ENCODE measurements at places on chromosomes 12 and 14.

- no peak for DNase-seq
These were observed 87.1 kb downstream of the PRKCH start for GRCh38 chr14:61408498-61408897.

GRCh38 chr12:54404061-54405004, 14.7 kb downstream of the ITGA5 start:
- no peak for DNase-seq

- no peak for DNase-seq
These were observed 20.4 kb downstream of the ABHD12B start for GRCh38 chr14:50892255-50892654.

DNA sequence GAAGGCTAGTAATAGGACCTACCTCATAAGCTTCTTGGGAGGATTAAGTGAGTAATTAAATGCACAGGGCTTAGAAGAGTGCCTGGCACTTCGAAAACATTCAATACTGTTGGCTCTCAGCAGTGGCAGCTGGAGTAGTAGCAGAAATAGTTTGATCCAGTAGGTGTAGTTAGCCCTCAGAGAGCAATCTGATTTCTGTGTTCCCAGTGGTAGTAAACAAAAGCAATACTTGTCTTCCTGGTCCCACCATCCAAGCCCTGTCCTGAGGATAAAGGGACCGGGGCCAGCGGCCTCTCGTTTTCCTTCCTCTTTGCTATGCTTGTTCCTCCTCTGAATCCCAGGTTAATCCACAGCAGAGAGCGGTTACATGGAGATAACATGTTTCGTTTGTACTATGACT, 131.6 kb downstream of the SAMD4A start:
- DNase-seq, result no peak

GRCh38 chr14:85112762-85113161, 417.2 kb upstream of the FLRT2 start:
- no peak for DNase-seq

GRCh38 chr14:91406982-91407381, 10.6 kb downstream of the CCDC88C start:
- no peak for DNase-seq

DNA sequence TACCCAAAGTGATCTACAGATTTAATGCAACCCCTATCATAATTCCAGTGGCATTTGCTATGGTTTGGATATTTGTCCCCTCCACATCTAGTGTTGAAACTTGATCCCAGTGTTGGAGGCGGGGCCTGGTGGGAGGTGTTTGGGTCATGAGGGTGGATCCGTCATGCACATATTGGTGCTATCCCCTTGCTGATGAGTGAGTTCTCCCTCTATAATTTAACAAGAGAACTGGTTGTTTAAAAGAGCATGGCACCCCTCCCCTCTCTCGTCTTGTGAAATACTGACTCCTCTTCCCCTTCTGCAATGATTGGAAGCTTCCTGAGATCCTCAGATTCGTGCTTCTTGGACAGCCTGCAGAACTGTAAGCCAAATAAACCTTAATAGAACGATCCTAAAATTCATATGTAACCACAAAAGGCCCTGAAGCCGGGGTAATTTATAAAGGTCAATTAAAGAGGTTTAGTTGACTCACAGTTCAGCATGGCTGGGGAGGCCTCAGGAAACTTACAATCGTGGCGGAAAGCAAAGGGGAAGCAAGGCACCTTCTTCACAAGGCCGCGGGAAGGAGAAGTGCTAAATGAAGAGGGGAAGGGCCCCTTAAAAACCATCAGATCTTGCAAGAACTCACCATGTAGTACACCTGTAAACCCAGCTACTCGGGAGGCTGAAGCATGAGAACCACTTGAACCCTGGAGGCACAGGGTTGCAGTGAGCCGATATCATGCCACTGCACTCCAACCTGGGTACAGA, 41.2 kb downstream of the SLC39A9 start:
- no peak for DNase-seq

GRCh38 chr14:72347118-72347517, 414.9 kb downstream of the RGS6 start:
- no peak for DNase-seq

- no peak for DNase-seq
These were observed 30.1 kb downstream of the NRDE2 start for GRCh38 chr14:90301668-90302090.

DNA sequence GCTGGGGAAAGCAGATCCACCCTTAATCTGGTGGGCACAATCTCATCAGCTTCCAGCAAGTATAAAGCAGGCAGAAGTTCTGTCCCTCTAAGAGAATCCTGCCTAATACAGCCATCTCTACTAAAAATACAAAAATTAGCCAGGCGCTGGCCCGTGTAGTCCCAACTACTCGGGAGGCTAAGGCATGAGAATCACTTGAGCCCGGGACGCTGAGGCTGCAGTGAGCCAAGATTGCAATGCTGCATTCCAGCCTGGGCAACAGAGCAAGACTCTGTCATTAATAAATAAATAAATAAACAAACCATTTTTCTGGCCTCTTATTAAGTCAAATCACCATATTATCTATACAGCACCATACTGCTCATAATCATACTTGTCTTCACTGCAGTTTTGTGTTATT, 111.2 kb downstream of the MED13L start:
- DNase-seq, result no peak

DNA sequence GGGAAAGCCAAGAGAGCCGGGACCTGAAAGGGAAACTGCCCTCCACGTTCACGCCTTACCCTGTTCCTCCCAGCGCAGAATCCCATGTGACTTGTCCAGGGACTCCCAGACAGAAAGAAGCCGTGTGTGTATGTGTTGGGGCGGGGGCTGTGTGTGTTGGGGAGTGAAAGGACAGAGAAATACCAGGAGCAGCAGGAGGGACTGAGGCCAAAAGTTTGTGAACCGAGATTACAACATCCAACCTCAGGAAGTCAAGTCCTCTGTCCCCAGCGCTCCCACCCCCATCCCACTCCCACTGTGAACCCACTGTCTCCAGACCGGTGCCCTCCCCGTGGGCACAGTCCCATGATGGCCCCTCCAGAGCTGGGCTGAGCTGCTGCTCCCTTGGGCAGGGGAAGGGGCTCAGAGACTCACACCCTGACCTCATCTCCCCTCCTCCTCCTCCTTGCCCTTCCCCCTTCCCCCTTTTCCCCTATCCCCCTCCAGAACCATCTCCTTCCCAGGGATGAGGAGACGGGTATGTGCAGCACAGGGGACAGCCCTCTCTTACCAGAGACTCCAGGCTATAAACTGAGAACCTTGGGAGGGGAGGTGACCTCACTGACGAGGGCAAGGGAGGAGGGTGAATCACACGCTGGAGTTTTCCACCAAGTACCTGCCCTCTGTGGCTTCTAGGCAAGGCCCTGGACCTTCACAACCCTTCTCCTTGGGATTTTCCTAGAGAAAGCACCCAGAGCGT, at the start of gene SLC6A12:
TSS of gene SLC6A12 (minus strand) at position 155 of the 739 bp plus-strand sequence. CDS start 4,171 bp downstream, outside the sequence.
- no peak for DNase-seq

DNA sequence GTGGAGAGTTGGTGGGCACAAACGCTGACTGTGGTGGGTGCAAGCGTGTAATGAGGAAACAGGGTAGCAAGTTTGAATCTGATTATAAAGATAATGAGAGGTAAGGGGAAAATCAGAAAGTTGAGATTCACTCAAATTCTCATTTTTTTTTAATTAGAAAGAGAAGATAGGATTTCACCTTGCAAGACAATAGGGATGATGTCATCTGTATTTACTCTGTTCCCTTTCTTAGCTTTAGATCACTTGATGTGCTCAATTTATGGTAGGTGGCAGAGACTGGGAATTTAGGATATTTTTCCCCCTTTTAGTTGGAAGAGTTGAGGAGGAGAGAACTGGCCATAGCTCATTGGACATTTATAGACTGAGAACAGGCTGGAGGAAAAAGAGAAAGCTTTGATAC, 363.6 kb downstream of the AEBP2 start:
- no peak for DNase-seq

- DNase-seq, result no peak
These were observed 873 bp downstream of the PLXNC1 start for GRCh38 chr12:94149119-94149780.

DNA sequence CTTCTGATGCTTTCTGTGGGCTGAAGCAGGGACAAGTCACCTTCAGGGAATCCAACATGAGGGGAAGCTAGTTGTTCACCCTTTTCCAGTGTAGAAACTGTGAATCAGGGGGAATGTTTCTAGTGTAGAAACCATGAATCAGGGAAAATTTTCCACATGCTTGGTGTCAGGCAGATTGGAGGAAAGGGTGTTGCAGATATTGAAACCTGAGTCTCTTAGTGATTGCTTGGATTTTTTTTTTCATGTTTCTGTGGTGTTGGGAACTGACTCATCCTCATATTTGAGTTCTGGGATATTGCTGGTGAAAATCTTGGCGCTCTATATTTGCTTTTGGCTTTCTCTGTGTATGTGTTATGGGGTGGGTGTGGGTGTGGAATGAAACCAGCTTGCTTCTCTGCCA, 144.5 kb upstream of the FBXO33 start:
- DNase-seq, result no peak

DNA sequence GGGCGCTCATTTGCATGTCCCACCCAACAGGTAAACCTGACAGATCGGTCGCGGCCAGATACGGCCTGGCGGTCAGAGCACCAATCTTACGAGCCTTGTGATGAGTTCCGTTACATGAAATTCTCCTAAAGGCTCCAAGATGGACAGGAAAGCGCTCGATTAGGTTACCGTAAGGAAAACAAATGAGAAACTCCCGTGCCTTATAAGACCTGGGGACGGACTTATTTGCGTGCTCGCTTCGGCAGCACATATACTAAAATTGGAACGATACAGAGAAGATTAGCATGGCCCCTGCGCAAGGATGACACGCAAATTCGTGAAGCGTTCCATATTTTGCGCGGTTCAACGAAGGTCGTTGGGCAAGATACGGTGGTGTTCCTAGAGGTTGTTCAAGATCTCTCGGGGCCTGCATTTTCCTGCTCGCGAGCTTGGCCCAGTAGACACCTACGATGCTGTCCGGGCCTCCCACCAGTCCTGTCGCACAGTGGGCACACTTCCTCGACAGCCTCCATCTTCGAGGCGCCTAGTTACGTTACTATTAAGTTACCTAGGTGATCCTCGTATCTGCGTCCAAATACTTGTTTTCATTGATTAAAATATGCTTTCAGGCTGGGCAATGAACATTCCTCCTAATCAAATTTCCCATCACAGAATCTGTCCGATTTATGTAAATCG, at the start of gene RNU6-7:
TSS of gene RNU6-7 (plus strand) at position 230 of the 675 bp plus-strand sequence.
- peak; percentile 22 for DNase-seq

- DNase-seq, result no peak
These were observed 3.5 kb upstream of the FAR2 start for GRCh38 chr12:29145372-29146170.

DNA sequence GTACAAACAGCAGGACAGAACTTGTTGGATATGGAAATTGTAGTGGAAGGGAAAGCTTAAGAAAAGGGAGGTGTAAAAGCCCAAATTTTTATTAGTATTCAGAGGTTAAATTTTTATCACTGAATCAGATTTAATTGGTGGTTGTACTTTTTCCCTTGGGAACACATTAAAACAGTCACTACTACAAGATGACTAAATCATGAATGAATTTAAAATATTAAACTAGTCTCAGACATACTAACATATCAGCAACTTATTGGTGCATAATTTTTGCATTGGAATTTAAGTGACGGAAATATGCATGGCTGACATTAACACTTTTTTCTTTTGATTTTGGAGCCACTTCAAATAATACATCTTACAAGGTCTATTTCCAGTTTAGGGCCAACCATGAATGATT, 27.6 kb downstream of the SAMD4A start:
- no peak for DNase-seq

DNA sequence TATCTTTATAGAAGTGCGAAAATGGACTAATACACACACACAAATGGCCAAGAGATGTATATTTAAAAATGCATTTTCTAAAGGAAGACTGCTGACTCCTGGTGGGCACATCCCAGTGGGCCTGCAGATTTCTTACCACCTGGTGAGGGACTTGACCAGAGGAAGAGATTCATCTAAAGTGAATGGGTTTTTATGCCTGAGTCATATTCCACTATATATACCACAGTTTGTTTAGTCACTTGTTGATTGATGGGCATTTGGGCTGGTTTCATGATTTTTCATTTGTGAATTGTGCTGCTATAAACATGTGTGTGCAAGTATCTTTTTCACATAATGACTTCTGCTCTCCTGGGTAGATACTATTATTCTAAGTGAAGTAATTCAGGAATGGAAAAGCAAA, 277.3 kb downstream of the SLC16A7 start:
- no peak for DNase-seq

GRCh38 chr12:117450209-117450608, 88.8 kb upstream of the NOS1 start:
- DNase-seq, result no peak

GRCh38 chr12:3614806-3615466, 123.9 kb downstream of the PRMT8 start:
- no peak for DNase-seq

DNA sequence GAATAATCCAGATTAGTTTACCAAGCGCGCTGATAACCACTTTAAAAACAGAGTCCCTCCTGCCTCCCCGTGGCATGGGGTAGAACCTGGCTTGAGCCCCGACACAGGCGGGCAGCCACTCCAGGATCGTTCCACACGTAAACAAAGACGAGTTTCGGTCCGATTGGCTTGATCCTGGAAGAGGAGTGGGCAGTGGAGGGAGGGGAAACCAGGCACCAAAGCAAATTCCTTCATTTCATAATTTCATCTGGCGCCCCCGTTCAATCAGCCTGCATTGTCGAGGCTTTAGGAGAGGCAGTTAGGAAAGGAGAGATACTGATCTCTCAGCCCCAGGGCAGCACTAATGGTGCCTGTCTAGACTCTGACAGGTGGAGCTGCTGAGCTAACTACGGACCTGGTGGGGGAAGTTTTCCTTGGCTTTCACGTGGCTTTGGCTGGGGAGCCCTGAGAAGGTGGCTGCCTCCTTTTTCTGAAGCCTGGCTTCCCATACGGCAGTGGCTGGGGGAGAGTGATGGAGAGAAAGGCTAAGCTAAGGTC, 751 bp upstream of the GPRC5A start:
- peak; percentile 78 for DNase-seq

- DNase-seq, result peak; percentile 31
These were observed 46.1 kb upstream of the OTOGL start for GRCh38 chr12:80053051-80053790.

DNA sequence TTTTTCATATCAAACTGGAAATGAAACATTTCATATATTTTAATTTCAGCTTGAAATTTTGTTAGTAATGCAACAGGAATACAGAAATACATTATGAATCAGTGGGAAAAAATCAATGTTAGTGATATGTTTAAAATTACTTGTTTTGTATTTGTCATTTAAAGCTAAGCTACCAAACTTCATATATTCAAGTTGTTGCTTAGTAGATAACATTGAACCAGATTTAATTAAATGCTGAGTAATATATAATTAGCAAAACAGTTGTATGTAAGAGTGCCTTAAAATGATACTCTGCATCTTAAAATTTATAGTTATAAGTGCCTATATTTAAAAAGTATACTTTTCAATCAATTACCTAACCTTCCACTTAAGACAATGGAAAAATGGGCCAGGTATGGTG, 5.0 kb downstream of the CHURC1 start:
- no peak for DNase-seq

GRCh38 chr12:68805592-68806120, 2.3 kb upstream of the MDM2 start:
- no peak for DNase-seq

- no peak for DNase-seq
These were observed 48.6 kb upstream of the PPP1R12A start for GRCh38 chr12:79983492-79983891.

GRCh38 chr12:27003421-27004381, 10.5 kb downstream of the TM7SF3 start:
- DNase-seq, result no peak

- peak; percentile 27 for DNase-seq
These were observed 267.7 kb downstream of the RASSF9 start for GRCh38 chr12:85568395-85569103.

All from breast epithelium (tissue), 4 donors.